ENCODE measurements at places on chromosomes 6 and 20. TPM values are rescaled to one million over a fixed set of nuclear protein-coding genes. Genes with fewer than 3 reads are reported as not detected.
A peak's percentile ranks its signal among the peaks of the same experiment; 100 is the strongest.

Gene PAX1
- not detected for total RNA-seq

Gene NDUFAF4
- total RNA-seq = 45.3 TPM

DNA sequence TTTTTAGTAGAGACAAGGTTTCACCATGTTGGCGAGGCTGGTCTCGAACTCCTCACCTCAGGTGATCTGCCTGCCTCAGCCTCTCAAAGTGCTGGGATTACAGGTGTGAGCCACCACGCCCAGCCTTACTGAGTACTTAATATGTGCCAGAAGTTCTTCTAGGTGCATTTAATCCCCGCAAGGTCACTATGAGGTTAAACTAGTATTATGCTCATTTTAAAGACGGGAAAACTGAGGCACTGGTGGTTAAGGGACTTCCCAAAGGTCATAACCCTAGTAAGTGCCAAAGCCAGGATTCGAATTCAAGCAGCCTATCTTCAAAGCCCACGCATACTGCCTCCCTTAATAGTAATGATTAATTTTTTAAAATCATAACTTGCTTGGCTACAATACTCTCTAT is 674 bp upstream of the CCM2L start:
- no peak for DNase-seq

GRCh38 chr6:33207552-33208090 is 679 bp upstream of the RING1 start:
- DNase-seq = peak; percentile 56

Gene PRL
- total RNA-seq = not detected

- no peak for DNase-seq
These were observed 95.5 kb upstream of the SCP2D1 start for GRCh38 chr20:18718129-18718528.

Gene OCSTAMP
- total RNA-seq = not detected

Gene RIMS1
- 12.3 TPM for total RNA-seq

Gene VSTM2L
- total RNA-seq = 15.9 TPM

GRCh38 chr6:42979523-42980177 is 669 bp upstream of the PEX6 start:
- DNase-seq = no peak

GRCh38 chr6:153624528-153624927 is 414.5 kb upstream of the OPRM1 start:
- no peak for DNase-seq

GRCh38 chr6:74689601-74690000 is 516.3 kb downstream of the COL12A1 start:
- DNase-seq = no peak

Gene OXT
- total RNA-seq = not detected

Gene ALDH5A1
- total RNA-seq = 1.2 TPM

- peak; percentile 28 for DNase-seq
These were observed 66.0 kb downstream of the ZBTB2 start for GRCh38 chr6:151325075-151326050.

Gene AK9
- total RNA-seq = 8.1 TPM

- no peak for DNase-seq
These were observed 38.5 kb downstream of the ORC3 start for GRCh38 chr6:87628424-87628823.

Gene NRN1
- total RNA-seq = 48.5 TPM

DNA sequence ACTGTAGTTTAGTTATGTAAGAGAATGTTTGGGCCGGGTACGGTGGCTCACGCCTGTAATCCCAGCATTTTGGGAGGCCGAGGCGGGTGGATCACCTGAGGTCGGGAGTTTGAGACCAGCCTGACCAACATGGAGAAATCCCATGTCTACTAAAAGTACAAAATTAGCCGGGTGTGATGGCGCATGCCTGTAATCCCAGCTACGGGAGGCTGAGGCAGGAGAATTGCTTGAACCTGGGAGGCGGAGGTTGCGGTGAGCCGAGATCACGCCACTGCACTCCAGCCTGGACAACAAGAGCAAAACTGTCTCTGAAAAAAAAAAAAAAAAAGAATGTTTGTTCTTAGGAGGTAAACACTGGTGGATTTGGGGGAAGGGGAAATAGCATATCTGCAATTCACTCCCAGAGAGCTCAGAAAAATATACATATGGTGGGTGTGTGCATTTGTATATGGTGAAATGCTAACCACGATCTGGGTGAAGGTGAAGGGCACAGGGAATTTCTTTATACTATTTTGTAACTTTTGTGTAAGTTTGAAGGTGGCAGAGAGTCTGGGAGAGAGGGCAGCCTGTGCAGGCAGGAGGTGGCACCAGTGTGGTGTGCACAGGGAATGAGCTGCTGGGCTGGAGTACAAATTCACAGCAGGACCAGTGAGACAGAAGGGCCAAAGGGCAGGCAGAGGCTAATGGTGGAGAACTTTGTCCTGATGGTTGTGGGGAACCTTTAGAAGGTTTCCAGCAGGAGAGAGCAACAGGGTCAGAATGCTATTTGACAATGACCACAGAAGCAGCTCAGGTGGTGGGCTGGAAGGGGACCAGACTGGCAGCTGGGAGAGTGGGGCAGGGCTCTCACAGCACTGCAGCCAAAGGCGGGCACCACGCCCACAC is 42.4 kb downstream of the SSR1 start:
- DNase-seq = no peak

- no peak for DNase-seq
These were observed 55.4 kb downstream of the GFOD1 start for GRCh38 chr6:13431861-13432465.

Gene SLC52A3
- not detected for total RNA-seq

Gene B3GALT4
- total RNA-seq = 8.6 TPM

All from glutamatergic neuron (in vitro differentiated cells).